ENCODE measurements at places on chromosomes 12 and 14. TPM values are rescaled to one million over a fixed set of nuclear protein-coding genes. Genes with fewer than 3 reads are reported as not detected.
A peak's percentile ranks its signal among the peaks of the same experiment; 100 is the strongest.

Gene PPP1R1A
- total RNA-seq: not detected

DNA sequence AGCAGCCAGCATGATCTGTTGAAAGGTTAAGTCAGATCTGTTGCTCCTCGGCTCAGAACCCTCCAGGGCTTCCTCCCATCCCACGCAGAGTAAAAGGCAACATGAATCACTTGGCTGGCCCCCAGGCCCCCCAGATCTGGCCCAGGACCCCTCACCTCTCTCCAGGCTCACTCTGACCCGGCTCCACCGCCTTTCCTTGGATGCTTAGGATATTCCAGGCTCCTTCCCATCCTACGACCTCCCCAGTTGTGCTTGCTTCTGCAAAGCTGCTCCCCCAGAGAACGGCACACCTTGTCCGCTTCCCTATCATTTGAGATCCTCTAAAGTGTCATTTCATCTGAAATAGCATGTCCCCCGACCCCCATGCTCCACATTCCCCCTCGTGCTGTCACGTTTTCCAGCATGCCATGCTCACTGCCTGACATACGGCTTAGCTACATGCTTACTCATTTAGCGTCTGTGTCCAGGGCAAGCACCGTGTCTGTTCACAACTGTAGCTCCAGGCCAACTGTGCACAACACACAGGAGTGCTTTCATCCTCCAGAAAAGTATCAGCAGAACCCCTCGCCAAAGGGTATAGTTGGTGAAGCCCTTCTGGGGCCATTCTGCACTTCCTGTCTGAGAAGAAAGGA lies 33.6 kb upstream of the BDKRB2 start:
- no peak for DNase-seq
- H3K4me1 ChIP-seq: peaks cover 19% of the 10 kb centered on the region
- no peaks in the 10 kb centered on the region for H3K36me3 ChIP-seq
- H3K27ac ChIP-seq: no peak overlapping the region
- H3K27me3 ChIP-seq: no peaks in the 10 kb centered on the region
- no peak overlapping the region for H3K4me3 ChIP-seq

GRCh38 chr14:95535226-95536021 lies 574 bp downstream of the GLRX5 start:
- no peaks in the 10 kb centered on the region for H3K36me3 ChIP-seq
- DNase-seq: no peak
- peak overlapping the region; percentile 62 for H3K27ac ChIP-seq
- H3K4me1 ChIP-seq: peaks cover 11% of the 10 kb centered on the region
- no peaks in the 10 kb centered on the region for H3K27me3 ChIP-seq

- peaks cover 8% of the 10 kb centered on the region for H3K4me1 ChIP-seq
- no peaks in the 10 kb centered on the region for H3K36me3 ChIP-seq
- no peak for DNase-seq
- H3K4me3 ChIP-seq: no peak overlapping the region
- no peaks in the 10 kb centered on the region for H3K27me3 ChIP-seq
Observed at GRCh38 chr14:59301354-59301753, 112.9 kb downstream of the DAAM1 start.

Gene HHIPL1
- total RNA-seq: 0.56 TPM

Gene HOXC9
- not detected for total RNA-seq

- peak overlapping the region; percentile 56 for H3K4me3 ChIP-seq
- 0 out of 2 replicates have a peak, but pooled peaks cover 5% of the 10 kb centered on the region for H3K4me1 ChIP-seq
- DNase-seq: no peak
- no peaks in the 10 kb centered on the region for H3K36me3 ChIP-seq
- no peaks in the 10 kb centered on the region for H3K27me3 ChIP-seq
- peak overlapping the region; percentile 93 for H3K27ac ChIP-seq
Observed at GRCh38 chr12:120292411-120292660, 633 bp upstream of the RNU4-2 start.

DNA sequence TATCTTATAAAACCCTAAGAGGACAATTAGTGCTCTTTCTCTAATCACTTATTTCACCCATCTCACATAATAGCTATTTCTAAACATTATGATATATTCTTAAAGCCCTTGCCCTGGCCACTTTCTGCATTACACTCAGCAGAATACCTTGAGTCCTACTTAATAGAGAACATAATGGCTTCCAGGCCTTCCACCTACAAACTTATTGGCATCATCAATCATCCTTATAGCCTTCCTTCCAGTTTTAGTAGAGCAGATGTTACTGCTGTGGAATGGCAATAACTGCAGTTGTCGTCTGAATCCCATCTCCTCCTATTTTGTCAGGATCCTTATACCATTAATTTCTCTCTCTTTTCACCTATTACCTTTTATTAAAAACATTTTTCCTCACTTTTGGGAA lies 1127.4 kb downstream of the LRFN5 start:
- no peak overlapping the region for H3K4me3 ChIP-seq
- no peaks in the 10 kb centered on the region for H3K4me1 ChIP-seq
- no peak for DNase-seq
- H3K27me3 ChIP-seq: no peaks in the 10 kb centered on the region
- H3K27ac ChIP-seq: no peak overlapping the region
- no peaks in the 10 kb centered on the region for H3K36me3 ChIP-seq
